ENCODE measurements at places on chromosomes 5 and 9.
A peak's percentile ranks its signal among the peaks of the same experiment; 100 is the strongest.

DNA sequence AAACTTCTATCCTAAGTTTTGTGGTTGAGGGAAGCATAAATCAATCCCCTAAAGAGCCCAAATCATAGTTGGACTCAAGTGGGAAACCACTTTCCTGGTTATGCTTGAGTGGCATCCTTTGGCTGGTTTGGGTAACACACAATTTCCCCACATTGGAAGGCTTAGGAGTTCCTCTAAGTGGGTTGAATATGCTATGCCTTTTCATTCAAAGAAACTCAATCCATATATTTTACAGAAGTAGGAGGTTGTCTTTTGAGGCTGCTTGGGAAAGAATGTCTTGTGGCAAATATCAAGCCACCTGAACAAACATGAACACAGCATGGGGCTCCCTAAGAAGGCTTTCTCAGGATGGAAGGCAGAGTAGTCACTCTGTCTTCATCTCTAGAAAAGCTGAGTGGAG, 121.1 kb downstream of the SPATA31D1 start:
- no peaks in the 10 kb centered on the region for H3K27me3 ChIP-seq
- H3K27ac ChIP-seq: peak overlapping the region; percentile 8
- H3K36me3 ChIP-seq: no peaks in the 10 kb centered on the region
- peak; percentile 51 for DNase-seq
- no peaks in the 10 kb centered on the region for H3K4me1 ChIP-seq
- no peak overlapping the region for H3K4me3 ChIP-seq

DNA sequence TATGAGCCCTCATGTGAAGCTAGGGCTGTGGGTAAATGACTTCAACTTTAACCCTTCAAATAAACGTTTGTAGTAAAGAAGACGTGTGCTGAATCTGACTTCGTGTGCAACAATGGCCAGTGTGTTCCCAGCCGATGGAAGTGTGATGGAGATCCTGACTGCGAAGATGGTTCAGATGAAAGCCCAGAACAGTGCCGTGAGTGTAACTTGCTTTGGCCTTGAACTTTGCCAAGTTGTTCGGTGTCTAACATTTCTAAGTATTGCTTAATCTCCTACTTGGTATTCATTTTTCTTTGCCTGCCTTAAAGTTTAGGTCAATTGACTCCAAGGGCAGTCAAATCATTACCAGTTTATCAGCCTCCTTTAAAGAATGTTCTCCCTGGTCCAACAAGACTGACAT, 18.2 kb downstream of the VLDLR start:
- no peaks in the 10 kb centered on the region for H3K4me1 ChIP-seq
- no peaks in the 10 kb centered on the region for H3K27me3 ChIP-seq
- H3K4me3 ChIP-seq: no peak overlapping the region
- no peak for DNase-seq

DNA sequence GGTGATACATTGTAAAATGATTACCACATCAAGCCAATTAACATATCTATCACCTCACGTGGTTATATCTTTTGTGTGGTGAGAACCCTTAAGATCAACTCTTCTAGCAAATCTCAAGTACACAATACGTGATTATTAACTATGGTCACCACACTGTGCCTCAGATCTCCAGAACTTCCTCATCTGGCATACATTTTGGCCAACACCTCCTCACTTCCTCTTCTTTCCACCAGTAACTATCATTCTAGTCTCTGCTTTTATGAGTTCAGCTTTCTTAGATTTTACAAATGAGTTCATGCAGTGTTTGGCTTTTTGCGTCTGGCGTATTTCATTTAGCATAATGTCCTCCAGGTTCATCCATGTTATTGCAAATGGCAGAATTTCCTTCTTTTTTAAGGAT, 35.8 kb downstream of the PRKACG start:
- no peak for DNase-seq
- H3K4me1 ChIP-seq: no peaks in the 10 kb centered on the region
- H3K27ac ChIP-seq: no peak overlapping the region
- H3K36me3 ChIP-seq: no peaks in the 10 kb centered on the region
- no peak overlapping the region for H3K4me3 ChIP-seq

GRCh38 chr5:167571824-167572223, 719.6 kb upstream of the WWC1 start:
- no peak for DNase-seq
- peaks cover 5% of the 10 kb centered on the region for H3K27me3 ChIP-seq
- H3K27ac ChIP-seq: no peak overlapping the region
- H3K4me1 ChIP-seq: peaks cover 4% of the 10 kb centered on the region
- H3K4me3 ChIP-seq: no peak overlapping the region

- H3K27ac ChIP-seq: no peak overlapping the region
- H3K4me3 ChIP-seq: no peak overlapping the region
- H3K4me1 ChIP-seq: peaks cover 17% of the 10 kb centered on the region
- H3K36me3 ChIP-seq: no peaks in the 10 kb centered on the region
- no peak for DNase-seq
- H3K27me3 ChIP-seq: no peaks in the 10 kb centered on the region
These were observed 2.7 kb upstream of the PLGRKT start for GRCh38 chr9:5440426-5440825.
